Panc1 (cell line): ENCODE measurements at places on chromosomes 12 and 14.

DNA sequence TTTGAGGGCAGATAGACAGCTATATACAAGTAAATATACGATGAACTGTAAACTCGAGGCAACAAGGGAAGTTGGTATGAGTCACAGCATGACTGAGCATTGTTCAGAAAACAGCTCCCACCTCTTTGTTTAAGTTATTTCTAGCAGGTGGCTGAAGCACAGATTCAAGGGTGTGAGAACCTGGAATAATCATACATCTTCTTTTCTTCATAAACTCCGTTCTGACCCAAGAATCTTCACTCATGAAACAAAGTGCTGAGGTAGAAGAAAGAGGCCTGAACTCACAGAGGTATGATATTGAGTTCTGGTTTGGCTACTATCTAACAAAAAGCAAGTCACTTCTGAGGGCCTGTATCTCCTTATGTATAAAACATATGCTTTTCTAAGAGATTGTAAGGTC lies 364.1 kb upstream of the KITLG start:
- no peak for DNase-seq

DNA sequence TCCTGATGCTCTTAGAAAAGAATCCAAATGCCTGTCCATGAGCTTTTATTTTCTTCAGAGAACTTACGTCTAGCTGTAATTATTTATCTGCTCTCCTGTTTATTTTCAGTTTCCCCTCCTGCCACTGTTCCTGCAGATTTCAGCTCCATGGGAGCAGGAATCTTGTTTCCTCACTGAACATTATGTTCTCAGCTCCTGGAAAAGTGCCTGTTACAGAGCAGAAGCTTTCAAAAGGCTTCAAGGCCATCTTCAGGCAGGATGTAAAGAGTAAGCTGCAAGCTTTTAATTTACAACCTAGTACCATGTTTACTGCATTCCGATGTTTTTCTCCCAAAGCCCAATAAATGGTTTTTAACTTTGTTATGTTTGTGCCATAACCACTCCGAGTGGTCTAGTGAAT lies 98.4 kb upstream of the BTG1 start:
- DNase-seq = no peak

GRCh38 chr12:56229916-56230431 lies at the start of gene SLC39A5:
TSS of gene SLC39A5 (plus strand) at chr12:56230051. CDS start at chr12:56231275, 1,224 bp downstream.
- DNase-seq = no peak

DNA sequence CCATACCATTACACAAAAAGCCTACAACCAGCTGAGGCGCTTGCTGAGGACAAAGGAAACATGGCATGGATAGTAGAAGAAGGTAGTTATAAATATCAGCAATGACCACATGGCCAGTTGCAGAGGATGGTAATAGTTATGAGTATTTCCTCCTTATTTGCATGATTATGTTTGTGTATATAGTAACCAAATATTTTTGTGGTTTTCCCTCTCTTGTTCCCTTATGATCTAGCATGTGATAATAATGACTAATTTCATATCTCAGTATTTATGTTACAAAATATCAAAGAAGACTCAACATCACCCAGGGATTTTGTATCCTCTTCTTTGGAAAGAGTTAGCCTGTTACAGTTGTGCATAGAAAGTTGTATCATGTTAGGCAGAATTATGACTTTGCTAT lies 13.5 kb upstream of the CATSPERB start:
- DNase-seq = no peak

DNA sequence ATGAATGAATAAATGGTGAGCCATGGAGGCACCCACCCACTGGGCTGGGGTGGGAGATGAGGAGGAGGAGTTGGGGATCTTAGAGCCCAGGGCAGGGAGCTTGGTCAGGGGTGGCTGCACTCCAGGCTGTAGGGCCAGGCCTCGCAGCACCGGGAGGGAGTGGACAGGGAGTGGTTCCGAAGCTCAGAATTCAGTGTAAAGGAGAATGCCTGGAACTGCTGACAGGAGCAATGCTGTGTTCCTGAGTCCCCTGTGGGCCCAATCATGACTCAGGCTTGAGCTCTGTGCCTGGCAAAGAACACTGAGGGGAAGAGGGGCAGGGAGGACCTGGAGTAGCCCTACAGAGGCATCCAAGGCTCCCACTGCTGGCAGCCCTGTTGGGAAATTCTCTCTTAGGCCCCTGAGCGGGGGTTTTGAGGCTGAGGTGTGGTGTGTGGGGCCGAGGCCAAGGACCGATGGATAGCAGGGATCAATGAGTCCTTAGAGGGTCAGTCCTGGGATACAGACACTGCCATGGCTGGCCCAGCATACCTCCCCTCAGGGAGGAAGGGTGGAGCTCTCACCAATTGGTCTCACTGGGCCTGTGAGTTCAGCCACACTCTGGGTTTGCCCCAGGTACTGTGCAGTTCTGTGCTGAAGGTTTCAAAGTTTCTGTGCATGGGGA lies 9.5 kb upstream of the RABGGTA start:
- DNase-seq = no peak

GRCh38 chr14:87351007-87351406 lies 642.0 kb downstream of the GALC start:
- DNase-seq = no peak

GRCh38 chr12:49792181-49792970 lies 35.8 kb downstream of the NCKAP5L start:
- DNase-seq = no peak

GRCh38 chr12:119775246-119775895 lies 101.7 kb downstream of the CIT start:
- no peak for DNase-seq

DNA sequence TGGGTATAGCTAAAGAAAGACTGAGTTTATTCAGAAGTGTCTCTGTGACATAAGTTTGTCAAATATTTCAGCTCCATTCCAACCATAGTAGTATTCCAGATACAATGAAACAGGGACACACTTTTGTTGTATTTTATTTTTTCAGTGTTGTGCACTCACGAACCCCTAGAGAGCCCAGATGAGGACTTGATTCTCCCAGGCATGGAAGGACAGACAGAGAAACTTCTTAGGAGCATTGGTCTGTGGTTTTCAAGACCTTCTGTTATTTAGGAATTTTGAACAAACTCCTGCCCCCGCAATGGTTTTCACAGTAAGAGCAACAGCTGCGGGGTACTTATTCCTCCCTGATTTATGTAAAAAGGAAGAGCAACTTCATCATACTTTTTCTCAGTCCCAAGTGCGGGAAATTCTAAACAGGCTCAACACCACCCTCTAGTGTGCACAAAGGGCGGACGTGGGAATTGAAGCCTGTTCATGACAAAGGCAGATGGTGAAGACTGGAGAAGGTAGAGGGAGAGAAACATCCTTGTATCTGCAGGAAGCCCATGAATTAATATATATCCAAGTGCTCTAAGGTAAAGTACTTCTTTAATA lies 147.6 kb downstream of the PAH start:
- peak; percentile 13 for DNase-seq

DNA sequence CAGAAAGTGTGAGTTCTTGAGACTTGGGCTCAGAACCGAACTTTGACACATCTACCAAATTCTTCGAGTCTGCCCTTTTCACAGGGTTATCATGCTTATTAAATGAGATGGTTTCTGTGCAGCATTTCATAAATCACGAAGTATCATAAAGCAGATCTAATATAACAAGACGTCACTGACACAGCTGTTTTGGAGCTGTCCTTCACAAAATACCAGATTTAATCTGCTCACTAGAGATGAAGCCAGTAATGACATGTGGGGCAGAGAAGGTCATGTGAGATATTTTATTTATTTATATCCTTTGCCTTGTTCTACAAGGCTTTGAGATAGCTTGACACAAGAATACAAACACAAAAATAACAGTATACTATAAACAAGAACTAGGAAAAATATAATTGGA lies 127.0 kb downstream of the RPAP3 start:
- no peak for DNase-seq

DNA sequence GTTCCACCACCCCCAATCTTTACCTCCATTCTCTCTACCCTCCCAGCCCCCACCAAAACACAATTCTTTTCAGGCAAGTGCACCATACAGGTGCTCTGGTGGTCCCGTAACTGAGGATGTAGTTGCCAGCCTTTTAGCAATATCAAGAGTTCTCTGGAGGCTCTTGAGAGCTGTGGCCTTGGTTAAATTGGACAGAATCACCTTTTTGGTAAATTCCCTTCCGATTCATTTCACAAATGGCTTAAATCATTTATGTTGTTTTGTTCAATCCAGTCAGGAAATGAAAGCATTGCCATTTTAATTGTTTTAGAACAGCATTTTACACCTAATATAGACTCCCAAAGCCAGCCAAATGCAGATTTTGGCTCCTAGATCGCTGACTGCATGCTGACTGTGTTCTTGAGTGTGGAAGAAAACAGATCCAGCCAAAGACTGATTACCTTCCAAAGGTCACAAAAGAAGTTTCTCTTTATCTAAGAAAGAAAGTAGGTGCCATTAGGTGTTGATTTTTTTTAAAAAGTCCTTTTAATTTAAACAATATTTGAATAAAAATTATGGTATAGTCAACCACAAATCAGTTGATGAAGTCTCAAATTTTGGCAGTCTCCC lies 25.6 kb downstream of the CRADD start:
- DNase-seq = no peak

- peak; percentile 84 for DNase-seq
Measured at GRCh38 chr12:27821259-27821973, 41.4 kb upstream of the MANSC4 start.

- DNase-seq = no peak
Measured at GRCh38 chr14:57870686-57871457, 5.0 kb upstream of the SLC35F4 start.

- no peak for DNase-seq
Measured at GRCh38 chr12:6442836-6443235, 1.9 kb upstream of the CD27 start.
